ENCODE measurements at places on chromosomes 2 and 18.
A peak's percentile ranks its signal among the peaks of the same experiment; 100 is the strongest.

DNA sequence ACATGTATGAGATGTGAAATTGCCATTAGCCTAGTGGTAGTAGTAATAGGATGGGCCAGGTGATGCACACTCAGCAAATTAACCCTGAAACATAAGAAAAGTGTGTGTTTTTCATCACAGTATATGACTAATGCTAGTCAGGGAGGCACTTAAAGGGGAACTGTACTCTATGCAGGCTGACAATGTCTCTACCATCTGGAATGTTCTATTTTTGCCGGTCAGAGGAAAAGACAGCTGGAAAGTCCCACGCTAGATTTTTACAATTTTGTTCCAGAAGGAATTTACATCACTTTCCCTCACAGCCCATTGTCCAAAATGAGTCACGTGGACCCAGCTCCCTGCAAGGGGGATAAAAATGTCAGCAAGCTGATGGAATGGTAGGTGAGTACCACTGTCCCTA, 746.3 kb upstream of the CHAC2 start:
- DNase-seq, result peak; percentile 57

GRCh38 chr2:141927536-141927935, 203.3 kb downstream of the LRP1B start:
- no peak for DNase-seq

GRCh38 chr2:30315391-30316063, 84.2 kb downstream of the LBH start:
- DNase-seq, result no peak

DNA sequence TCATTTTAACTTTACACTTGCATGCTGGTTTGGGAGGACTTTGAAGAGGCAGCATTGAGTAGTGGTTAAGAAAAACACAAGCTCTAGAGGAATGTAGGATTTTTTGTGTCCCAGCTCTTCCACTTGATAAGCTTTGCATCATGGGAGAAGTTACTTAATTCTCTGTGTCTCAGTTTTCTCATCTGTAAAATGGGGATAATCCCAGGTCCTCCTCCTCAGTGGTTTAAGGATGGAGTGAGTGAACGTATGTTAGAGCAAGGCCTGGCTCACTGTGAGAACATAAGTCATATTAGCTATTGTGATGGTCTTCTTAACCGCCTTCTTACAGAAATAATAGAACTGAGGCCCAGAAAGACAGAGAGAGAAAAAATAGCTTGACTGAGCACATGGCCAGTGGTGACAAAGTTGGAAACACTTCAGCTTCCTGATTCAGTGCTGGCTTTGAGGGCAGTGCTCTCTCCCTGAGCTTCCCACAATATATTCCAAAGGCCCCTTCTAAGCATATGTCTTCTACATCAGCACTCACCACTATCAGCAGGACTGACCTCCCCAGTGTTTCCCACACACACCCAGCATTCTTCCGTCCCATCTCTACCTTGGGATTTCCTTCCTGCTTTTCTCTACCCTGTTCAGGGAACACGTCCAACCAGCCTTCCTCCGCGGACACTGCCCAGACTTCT, 214.9 kb upstream of the TNP1 start:
- DNase-seq, result peak; percentile 76

- no peak for DNase-seq
Measured at GRCh38 chr2:225584796-225585195, 185.3 kb downstream of the NYAP2 start.

All from fibroblast of villous mesenchyme (primary cell).